Fibroblast of the aortic adventitia (primary cell): ENCODE measurements at places on chromosomes 7 and 10.
A peak's percentile ranks its signal among the peaks of the same experiment; 100 is the strongest.

- DNase-seq: peak; percentile 81
Observed at GRCh38 chr7:33873981-33874750, 31.2 kb upstream of the BMPER start.

DNA sequence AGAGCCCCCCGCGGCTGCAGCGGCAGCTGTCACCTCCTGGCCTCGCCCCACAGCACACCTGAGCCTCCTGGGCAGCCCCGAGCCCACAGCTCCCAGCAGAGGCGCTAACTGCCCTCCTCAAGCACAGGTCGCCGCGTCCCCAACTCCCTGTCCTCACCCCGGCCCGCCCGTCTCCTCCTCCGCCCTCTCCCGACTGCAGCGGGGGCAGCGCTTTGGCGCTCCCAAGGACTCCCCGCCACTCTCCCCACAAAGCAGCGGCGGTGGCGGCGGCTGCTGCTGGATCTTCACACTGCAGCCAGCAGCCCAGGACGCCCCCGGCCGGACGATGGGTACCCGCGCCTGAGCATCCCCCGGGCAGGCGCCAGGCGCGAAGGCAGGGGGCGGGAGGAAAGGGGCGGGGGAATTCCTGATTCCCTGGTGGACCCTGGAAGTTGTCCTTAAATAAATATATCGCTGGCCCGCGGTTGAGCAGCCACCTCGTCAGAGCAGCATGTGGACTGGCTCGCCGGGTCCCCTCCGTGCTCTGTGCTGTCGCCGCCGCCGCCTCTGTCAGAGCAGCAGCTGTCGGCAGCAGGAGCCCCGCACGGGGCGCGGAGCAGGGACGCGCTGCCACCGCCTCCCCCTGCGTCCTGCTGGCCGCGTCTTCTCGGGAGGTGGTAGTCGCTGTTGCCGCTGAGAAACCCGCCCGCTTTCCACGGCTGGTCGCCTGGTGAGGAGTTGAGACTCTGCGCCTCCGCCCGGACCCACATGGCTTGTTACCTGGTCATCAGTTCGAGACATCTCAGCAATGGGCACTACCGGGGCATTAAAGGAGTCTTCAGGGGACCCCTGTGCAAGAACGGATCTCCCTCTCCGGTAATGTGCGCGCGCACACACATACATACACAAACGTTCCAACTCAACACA lies at the start of gene ZNF804B:
Gene ZNF804B (plus strand): TSS at position 471 of the 906 bp plus-strand sequence. CDS start 277 bp downstream, at position 748.
- DNase-seq: no peak

- DNase-seq: no peak
Observed at GRCh38 chr10:9869205-9869604, 1148.5 kb upstream of the CELF2 start.

- DNase-seq: peak; percentile 69
Observed at GRCh38 chr10:95906677-95907455, 909 bp upstream of the CC2D2B start.

- no peak for DNase-seq
Observed at GRCh38 chr7:158093156-158093796, 494.3 kb downstream of the PTPRN2 start.

- peak; percentile 23 for DNase-seq
Observed at GRCh38 chr10:93993782-93994437, at the start of gene PLCE1. Gene PLCE1, plus strand, starts transcription at chr10:93993931. Its CDS starts 37,116 bp downstream, at chr10:94031047.

DNA sequence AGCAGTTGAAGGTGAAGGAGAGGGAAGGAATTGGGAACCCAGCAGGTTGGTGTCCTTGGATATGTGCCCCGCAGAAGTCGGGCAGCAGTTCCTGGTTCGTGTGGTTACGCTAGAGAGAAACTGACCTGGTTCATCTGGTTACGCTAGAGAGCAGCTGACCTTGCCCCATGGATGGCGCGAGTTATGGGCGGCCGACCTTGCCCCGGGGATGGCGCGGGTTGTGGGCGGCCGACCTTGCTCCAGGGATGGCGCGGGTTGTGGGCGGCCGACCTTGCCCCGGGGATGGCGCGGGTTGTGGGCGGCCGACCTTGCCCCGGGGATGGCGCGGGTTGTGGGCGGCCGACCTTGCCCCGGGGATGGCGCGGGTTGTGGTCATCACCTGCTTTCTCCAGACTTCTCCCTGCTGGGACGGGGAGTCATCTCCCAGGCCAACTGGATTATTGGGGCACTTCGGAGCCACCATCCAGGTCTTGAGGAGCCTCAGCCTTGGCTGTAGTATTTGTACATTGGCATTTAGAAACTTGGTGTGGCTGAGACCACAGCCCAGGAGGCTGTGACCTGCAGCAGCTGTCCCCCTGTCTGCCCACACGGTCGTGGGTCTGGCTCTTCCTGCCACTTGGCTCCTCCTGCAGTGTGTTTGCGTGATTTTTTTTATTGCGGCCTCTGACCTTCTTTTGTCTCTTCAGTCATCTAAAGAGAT lies 6.1 kb downstream of the GET4 start:
- no peak for DNase-seq

- no peak for DNase-seq
Observed at GRCh38 chr7:468681-469562, 50.7 kb downstream of the PDGFA start.

GRCh38 chr7:94059746-94060145 lies 55.6 kb upstream of the BET1 start:
- peak; percentile 83 for DNase-seq
